ENCODE measurements at places on chromosomes 7 and 10.

- no peak for DNase-seq
These were observed 587.5 kb upstream of the IGFBP3 start for GRCh38 chr7:46508583-46508982.

DNA sequence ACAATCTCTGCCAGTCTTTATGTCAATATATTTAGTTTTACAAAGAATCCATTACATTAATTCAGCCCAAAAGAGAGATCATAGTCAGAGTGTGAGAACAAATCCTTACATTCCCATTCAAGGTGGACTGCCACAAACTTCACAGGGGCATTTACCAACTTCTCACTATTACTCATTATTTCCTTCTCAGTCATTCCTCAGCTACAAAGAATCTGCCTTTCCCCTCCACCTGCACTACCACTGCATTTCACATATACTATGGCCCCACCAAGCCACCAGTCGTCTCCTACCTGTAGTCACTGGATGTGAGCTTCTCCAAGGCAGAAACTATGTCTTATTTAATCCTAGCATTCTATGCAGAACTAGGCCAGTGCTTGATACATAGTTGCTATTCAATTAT lies 94.3 kb downstream of the USP6NL start:
- DNase-seq = no peak

GRCh38 chr10:12507165-12507850 lies 158.0 kb downstream of the CAMK1D start:
- DNase-seq = no peak

DNA sequence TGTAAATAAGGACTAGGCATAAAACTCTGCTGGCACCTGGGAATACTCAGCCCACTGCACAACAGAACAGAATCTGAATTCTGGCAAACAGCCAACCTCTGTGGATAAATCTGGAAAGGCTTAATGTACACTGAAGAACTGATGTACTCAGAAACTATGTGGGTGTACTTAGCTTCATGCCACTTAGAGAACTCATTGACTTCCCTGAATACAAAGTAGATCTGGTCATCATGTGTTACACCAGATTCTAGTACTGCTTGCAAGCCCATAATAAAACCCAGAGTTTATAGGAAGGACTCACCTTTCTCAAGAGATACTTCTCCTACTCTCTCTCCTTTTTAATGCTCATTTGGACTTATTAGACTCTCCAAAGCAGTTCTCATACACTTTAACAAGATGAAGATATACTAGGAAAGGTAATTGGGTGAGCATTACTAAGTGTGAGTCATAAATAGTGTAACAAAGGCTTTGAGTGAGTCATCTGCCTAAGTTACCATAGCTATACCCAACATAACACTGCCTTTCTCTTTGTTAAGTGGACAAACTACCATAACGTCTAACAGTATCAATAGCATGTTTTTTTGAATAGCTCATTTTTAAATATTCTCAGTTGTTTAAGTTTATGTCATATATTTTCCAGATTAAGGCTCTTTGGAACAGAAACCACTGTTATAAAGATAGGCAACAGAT lies 309.1 kb downstream of the MDFIC start:
- DNase-seq = no peak

GRCh38 chr10:118823256-118823907 lies 68.6 kb upstream of the CACUL1 start:
- no peak for DNase-seq

DNA sequence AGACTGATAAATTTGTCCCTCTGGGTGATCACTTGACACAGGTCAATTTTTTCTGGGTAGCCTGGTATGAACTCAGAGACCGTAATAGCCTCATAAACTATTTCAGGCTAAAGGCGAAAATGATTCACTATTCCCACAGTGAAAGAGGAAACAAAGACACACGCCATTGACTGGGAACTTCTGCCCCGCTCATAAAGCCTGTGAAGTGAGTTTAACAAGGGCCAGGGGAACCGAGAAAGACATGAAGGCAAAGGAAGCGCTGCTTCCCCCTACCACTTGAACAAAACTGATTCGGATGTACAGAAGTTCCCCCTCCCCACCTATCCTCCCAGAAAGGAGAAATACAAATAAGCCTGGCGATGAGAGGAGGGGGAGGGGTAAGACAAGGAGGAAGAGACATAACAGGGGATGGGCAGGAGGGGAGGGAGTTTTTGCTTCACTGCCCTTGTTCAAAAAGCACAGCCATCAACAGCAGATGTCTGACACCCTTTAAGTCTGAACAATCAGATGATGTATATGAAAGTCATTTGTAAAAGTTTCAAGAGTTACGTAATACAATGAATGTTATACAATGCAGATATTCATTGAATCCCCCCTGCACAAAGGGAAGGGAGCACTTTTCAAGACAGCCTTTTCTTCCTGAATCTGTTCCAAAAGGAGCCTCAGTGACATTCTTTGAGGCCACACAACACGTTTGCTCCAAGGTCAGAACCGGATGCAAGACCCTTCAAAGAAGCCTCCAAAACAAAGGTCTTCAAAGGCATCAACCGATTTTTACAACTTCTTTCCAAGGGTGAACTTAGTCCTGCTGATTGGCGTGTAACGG lies 734 bp downstream of the ABCB4 start:
- no peak for DNase-seq

- no peak for DNase-seq
These were observed 17.2 kb upstream of the PSMG3 start for GRCh38 chr7:1586827-1587705.

- no peak for DNase-seq
These were observed 386.9 kb upstream of the CNTNAP2 start for GRCh38 chr7:145729691-145730090.
